Left renal pelvis (tissue), 4 donors: ENCODE measurements at places on chromosomes 3 and 15. TPM values are rescaled to one million over a fixed set of nuclear protein-coding genes. Genes with fewer than 3 reads are reported as not detected.

GRCh38 chr3:149288655-149289054 lies 44.8 kb downstream of the TM4SF18 start:
- DNase-seq, result no peak

GRCh38 chr15:73660455-73660854 lies 23.7 kb upstream of the CD276 start:
- DNase-seq, result no peak

Gene KCNAB1
- polyA plus RNA-seq, result 4.4 TPM

- DNase-seq, result no peak
Observed at GRCh38 chr3:9024341-9024740, 61.1 kb upstream of the RAD18 start.

GRCh38 chr3:52299879-52300611 lies 12.4 kb downstream of the GLYCTK start:
- DNase-seq, result no peak

Gene ANKRD63
- not detected for polyA plus RNA-seq

GRCh38 chr3:62493109-62493801 lies 119.9 kb upstream of the FEZF2 start:
- no peak for DNase-seq

DNA sequence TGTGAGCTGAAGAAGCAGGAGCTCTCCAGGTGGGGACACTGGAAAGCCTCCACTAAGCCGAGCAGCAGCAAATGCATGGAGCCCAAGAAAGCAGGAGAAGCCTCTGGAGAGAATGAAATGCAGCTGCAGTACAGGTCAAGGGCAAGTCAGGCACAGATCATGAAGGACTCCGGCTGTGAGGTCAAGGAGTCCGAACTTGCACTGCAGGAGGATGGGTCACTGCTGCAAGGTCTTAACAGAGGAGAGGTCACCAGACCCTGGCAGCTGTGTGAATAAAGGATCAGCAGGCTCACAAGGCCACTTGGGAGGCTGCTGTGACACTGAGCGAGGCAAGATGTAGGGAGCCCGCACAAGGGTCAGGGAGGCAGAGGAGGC lies 24.7 kb upstream of the SLC41A3 start:
- DNase-seq, result no peak

Gene MESD
- 38.0 TPM for polyA plus RNA-seq

- DNase-seq, result no peak
Observed at GRCh38 chr15:49174902-49175301, 4.9 kb downstream of the GALK2 start.

- no peak for DNase-seq
Observed at GRCh38 chr3:5191555-5192304, 4.2 kb downstream of the EDEM1 start.

DNA sequence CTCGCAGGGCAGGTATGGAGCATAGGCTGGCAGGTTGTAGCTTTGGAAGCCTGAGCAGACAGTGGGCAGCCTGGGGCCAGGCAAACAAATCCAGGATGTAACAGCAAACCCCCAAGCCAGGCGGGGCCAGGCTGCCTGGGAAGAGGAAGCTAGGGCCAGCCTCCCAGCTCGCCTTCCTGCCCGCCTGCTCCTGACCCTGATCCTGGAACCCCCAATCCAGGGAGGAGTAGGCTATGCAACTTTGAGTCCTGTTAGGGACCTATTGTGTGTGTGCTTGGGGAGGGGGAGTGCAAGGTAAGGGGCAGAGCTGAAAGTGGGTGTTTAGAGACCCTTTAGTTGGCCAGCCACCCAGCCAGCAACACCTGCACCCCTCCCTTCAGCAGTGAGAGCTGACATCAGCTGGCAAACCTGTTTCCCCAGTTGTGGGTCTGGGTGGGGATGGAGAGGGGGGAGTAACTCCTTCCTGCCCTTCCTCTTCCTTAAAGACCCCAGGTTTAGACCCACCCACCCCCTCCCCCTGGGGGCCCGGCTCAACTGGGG lies 2.5 kb downstream of the NBEAL2 start:
- DNase-seq, result peak; percentile 47

Gene IMPG2
- polyA plus RNA-seq, result 0.52 TPM

DNA sequence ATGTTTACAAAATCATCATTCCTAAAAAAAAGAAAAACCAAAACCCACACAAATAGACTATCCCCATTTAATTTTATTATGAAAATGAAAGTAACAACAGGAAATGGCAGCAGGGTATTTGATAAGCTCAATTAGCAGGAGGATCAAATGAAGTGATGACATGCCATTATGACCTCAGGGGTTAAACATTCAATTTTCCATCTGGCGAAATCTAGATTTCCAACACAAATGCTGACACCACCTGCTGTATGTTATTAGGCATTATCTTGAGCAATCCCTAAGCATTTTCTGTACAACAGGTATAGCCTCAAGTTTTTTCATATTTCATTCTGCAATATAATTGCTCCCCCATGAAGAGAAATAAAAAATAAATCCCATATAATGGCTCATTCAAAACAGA lies 57.1 kb downstream of the SHQ1 start:
- DNase-seq, result no peak

- DNase-seq, result no peak
Observed at GRCh38 chr3:25582242-25582641, 82.5 kb downstream of the TOP2B start.

Gene NR1I2
- polyA plus RNA-seq, result 0.73 TPM

- DNase-seq, result no peak
Observed at GRCh38 chr3:23916152-23916885, 471 bp downstream of the NKIRAS1 start.

Gene ROBO2
- polyA plus RNA-seq, result 90.1 TPM

- no peak for DNase-seq
Observed at GRCh38 chr3:15781131-15781530, 16.6 kb downstream of the ANKRD28 start.

DNA sequence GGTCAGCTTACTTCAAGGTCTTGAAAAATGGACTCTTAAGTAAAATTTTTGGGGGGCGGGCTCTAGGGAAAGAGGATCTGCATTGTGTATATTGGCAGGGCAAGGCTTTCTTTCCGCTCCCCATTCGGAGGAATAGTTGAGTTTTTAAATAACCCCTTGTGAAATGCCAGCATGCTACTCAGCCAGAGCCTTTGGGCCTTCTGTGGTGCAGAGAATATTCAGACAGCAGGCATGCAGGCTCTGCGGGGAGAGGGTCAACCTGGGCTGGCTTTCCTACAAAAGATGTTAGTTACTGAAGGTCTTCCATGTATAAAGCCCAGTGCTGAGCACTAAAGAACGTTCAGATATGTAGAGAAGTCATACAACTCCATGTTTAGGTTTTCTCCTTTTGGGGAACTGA lies 40.6 kb downstream of the ADAMTSL3 start:
- DNase-seq, result no peak

Gene EIF5A2
- 5.7 TPM for polyA plus RNA-seq

DNA sequence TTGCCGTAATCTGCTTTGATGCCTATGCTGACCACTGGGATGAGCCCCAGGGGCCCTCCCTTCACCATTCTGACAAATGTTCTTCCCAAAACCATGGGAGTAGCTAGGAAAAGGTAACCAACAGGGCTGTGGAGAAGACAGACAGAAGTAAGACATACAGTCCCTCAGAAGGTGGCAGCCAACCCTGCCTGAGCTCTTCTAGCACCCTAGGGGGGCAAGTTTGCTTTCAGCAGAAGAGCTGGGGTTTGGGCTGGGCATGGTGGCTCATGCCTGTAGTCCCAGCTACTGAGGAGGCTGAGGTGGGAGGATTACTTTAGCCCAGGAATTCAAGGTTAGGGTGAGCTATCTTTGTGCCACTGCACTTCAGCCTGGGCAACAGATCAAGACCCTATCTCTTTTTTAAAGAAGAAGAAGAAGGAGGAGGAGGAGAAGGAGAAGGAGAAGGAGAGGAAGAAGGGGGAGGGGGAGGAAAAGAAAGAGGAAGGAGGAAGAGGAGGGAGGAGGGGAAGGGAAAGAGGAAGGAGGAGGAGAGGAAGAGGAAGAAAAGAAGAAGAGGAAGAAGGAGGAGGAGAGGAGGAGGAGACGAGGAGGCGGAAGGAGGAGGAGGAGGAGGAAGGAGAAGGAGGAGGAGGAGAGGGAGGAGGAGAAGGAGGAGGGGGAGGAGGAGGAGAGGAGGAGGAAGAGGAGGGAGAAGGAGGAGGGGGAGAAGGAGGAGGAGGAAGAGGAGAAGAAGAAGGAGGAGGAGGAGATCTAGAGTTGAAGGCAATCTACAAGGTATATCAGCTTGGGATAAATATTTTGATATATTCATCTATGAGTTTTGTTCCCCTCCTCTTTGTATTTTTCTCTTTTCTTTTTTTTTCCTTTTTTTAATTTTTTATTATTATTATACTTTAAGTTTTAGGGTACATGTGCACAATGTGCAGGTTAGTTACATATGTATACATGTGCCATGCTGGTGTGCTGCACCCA lies 44.9 kb upstream of the ABHD2 start:
- no peak for DNase-seq

GRCh38 chr15:63071288-63071909 lies 28.9 kb downstream of the TPM1 start:
- DNase-seq, result no peak

GRCh38 chr3:143736205-143736997 lies 111.9 kb downstream of the SLC9A9 start:
- DNase-seq, result no peak

DNA sequence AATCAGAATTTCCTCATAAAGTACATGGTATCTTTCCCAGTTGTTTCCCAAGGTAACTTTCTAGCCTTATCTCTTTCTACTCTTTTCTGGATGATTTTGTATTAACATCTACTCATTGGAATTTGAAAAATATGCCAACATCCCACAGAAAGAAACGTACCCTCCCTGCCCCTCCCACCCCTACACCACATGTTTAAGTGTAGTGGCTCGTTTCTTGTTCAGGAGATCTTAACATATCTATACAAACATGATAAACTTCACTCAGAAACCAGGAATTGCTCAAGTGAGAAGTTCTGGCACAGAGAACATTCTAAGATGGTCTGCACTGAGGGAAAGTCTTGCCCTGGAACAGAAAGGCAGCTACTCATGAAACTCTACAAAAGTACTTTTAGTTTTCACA lies 404.7 kb downstream of the SOX2 start:
- no peak for DNase-seq

GRCh38 chr15:81562986-81563385 lies 189.0 kb upstream of the TMC3 start:
- DNase-seq, result no peak

Gene IFRD2
- 33.8 TPM for polyA plus RNA-seq

DNA sequence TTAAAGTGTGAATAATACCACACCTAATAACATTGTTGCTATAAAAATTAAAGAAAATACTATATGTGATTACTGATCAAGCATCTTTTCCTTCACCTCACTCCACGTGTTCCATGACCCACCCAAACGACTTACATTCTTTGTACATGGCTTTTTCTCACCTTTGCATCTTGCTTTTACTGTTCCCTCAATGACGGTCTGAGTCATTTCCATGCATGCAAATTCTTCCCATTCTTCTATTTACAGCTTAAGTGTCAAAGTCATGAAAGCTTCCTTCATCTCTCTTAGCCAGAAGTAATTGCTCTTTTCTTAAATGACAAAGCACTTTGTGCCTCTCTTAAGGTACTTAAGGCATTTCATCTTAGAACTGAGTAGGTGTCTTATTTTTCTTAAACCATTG lies 64.0 kb downstream of the GREM1 start:
- no peak for DNase-seq

DNA sequence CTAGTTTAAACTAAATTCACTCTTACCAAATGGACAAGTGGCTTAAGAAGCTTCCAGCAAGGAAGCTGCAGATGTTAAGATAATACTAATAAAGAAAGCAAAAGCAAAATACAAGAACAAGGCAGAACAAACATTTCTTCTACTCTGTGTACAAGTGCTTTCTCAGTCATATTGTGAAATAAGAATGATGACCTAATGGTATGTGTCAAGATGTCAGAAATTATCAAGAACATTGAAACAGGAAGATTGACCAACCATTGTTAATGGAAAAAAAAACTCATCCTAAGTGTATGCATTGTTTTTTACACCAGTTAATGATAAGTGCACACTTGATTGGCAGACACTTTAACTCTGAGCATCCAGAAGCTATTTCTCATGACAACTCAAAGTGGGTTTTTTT lies 65.4 kb upstream of the P2RY1 start:
- no peak for DNase-seq

DNA sequence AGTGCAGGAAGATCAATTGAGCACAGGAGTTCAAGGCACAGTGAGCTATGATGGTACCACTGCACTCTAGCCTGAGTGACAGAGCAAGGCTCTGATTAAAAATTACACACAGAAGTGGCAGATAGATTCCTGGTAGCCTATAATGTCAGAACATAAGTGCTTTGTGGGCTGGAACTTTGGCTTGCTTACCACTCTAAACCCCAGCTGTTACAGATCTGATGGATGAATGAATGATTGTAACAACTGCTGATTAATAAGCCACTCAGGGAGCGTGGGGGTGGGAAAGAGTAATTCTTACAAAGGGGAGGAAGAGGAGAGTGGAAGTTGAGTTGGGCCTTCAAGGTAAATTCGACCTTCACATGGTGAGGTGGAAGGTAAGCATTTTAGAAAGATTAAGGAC lies 40.9 kb upstream of the PTPN23 start:
- no peak for DNase-seq

GRCh38 chr3:76369170-76369569 lies 583.8 kb upstream of the ZNF717 start:
- DNase-seq, result no peak

DNA sequence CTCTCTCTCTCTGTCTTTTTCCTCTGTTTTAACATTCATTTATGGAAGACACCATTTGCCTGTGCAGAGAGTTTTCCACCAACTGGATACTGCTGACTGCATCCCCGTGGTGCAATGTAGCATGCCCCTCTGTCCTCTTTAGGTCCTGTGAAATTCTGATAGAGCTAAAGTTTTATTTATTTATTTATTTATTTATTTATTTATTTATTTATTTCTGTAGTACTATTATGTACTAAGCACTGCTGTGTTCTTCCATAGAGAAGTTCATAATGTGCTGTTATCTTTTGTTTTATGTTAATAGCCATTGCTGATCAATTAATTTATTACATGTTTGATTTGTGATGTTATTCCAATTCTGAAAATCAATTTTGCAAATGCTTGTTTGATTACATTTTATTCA lies 749.9 kb downstream of the ZBBX start:
- no peak for DNase-seq

Gene PFN2
- 542 TPM for polyA plus RNA-seq

GRCh38 chr3:152818027-152818426 lies 16.9 kb upstream of the P2RY1 start:
- DNase-seq, result no peak

Gene CGNL1
- polyA plus RNA-seq, result 66.1 TPM

- DNase-seq, result no peak
Observed at GRCh38 chr15:23648920-23649515, 1.4 kb upstream of the MAGEL2 start.

GRCh38 chr3:183924543-183924942 lies 39.9 kb upstream of the PARL start:
- DNase-seq, result no peak

Gene TEX55
- not detected for polyA plus RNA-seq
